ENCODE measurements at places on chromosomes 13 and 19. TPM values are rescaled to one million over a fixed set of nuclear protein-coding genes. Genes with fewer than 3 reads are reported as not detected.

The C13orf46 gene
- total RNA-seq, result under 0.01 TPM

The PRR36 gene
- total RNA-seq, result under 0.01 TPM

The PEG3 gene
- total RNA-seq, result 1.1 TPM

DNA sequence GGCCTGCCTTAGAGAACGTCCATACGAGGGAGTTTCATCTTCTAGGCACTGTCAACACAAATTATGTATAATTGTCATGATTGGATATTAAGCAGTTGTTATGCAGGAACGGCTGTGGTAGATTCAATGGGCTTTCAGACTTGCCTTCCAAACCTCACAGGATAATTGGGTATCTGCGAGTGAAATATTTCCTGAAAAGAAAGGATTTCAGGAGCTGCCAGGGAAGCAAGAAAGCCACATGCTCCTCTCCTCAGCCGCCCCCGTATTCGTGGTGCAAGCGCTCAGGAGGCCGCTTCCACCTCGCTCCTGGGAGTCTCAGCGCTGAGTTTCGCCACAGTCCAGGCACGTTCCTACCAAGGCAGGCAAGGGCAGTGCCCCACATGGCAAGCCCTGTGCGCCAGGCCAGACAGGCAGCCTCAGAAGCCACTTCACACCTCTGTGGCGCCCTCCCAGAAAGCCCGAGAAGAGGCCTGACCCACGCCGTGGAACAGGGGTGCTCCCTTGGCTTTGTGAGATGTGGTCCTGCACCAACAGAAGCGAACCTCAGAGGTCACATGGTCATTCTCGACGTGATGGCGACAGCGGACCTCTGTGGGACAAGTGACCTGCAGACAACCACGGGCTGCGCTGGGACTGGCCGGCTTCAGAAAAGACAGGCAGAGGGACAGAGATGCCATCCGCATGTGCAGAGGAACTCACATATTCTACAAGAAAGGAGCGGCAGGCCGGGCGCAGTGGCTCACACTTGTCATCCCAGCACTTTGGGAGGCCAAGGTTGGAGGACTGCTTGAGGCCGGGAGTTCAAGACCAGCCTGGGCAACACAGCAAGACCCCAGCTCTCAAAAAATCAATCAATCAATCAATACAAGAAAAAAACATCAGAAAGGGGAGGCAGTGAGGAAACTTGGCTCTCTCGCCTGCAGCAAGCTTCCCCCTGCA, 41.4 kb downstream of the CEBPG start:
- DNase-seq, result no peak

DNA sequence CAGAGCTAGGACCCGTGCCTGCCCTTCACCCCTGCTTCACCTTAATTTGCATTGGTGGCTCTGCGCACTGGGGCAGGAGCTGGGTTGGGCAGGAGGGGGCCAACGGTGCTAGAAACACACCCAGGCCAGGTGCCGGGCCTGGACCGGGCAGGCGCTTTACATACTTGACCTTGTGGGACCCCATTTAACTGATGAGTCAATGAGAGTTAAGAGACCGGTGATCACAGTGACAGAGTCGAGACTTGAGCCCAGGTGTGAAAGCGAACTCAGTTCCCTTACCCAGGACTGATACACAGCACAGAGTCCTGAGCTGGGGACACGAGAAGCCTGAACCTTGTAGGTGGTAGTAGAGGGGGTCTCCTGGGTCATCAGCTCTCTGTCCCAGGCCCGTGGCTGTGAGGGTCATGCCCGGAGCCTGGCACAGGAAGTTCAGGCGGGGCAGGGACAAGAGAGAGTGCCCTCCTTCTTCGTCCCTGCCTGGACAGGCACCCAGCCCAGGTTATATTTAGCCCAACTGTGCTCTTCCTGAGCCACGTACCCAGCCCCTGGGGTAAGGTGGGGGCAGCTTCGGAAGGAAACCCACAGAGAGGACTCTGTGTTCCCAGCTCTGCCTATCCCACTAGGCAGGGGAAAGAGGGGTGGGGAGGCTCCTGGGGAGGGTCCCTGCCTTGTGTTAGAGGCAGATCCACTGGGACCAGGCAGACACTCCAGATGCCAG, 1.9 kb downstream of the PRX start:
- DNase-seq, result no peak

GRCh38 chr19:19095691-19096090, 31.9 kb downstream of the SLC25A42 start:
- DNase-seq, result no peak

- no peak for DNase-seq
Observed at GRCh38 chr13:114018461-114019055, 44.7 kb upstream of the C13orf46 start.

GRCh38 chr19:2547033-2547680, 71.2 kb downstream of the GADD45B start:
- DNase-seq, result no peak

- DNase-seq, result no peak
Observed at GRCh38 chr13:61162636-61163035, 253.0 kb downstream of the PCDH20 start.

GRCh38 chr19:1205114-1206099, at the start of gene STK11:
Gene STK11, plus strand, starts transcription at chr19:1205778. Its CDS starts 1,136 bp downstream, at chr19:1206914.
- DNase-seq, result peak; percentile 98

GRCh38 chr19:32401992-32402391, 3.6 kb upstream of the DPY19L3 start:
- no peak for DNase-seq

GRCh38 chr13:60358453-60358852, 38.6 kb upstream of the TDRD3 start:
- no peak for DNase-seq

GRCh38 chr19:30355586-30355985, 16.6 kb upstream of the ZNF536 start:
- no peak for DNase-seq

DNA sequence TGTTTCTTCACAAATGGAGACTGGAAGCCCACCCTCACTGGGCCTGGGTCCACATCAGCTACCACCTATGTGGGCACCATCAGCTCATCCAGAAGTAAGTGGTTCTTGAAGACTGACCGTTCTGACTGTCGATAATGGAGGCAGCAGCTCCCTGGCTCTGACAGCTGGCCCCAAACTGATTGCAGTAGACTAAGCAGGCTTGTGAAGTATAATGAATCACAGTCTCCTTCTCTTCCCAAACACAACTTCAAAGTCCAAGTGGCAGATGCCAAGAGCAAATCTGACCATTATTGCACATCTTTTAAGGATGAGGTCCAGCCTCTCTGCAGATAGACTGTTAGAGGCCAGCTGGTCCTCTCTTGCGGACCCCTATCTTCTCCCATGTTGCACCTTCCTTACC, 574.4 kb upstream of the KLF12 start:
- DNase-seq, result no peak

- no peak for DNase-seq
Observed at GRCh38 chr13:63124863-63125262, 1709.2 kb upstream of the PCDH20 start.

- no peak for DNase-seq
Observed at GRCh38 chr19:19211499-19212420, at the start of gene NCAN. Gene NCAN, plus strand, starts transcription at chr19:19211958. Its CDS starts 4,996 bp downstream, at chr19:19216954.

GRCh38 chr13:110338441-110339101, 31.5 kb downstream of the COL4A2 start:
- no peak for DNase-seq

GRCh38 chr19:48290771-48291488, 21.0 kb downstream of the ZNF114 start:
- peak; percentile 48 for DNase-seq
